ENCODE measurements at places on chromosomes 7 and 10.

DNA sequence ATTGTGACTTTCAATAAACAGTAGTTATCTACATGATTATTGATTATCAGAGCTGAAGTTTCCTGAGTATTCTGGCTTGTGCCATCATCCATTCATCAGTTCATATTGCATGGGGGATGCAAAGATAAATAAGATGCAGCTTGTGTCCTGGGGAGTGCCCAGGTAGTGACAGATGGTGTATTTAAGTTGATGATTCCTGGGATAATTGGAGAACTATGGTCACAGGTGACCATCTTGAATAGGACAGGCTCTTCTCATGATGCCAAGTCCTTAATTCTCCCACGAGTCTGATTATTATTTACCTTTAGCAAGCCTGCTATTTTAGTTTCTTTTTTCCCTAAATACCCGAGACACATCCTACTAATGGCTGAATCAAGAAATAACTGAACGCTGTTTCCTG lies 64.9 kb downstream of the PLPP4 start:
- no peak for DNase-seq

DNA sequence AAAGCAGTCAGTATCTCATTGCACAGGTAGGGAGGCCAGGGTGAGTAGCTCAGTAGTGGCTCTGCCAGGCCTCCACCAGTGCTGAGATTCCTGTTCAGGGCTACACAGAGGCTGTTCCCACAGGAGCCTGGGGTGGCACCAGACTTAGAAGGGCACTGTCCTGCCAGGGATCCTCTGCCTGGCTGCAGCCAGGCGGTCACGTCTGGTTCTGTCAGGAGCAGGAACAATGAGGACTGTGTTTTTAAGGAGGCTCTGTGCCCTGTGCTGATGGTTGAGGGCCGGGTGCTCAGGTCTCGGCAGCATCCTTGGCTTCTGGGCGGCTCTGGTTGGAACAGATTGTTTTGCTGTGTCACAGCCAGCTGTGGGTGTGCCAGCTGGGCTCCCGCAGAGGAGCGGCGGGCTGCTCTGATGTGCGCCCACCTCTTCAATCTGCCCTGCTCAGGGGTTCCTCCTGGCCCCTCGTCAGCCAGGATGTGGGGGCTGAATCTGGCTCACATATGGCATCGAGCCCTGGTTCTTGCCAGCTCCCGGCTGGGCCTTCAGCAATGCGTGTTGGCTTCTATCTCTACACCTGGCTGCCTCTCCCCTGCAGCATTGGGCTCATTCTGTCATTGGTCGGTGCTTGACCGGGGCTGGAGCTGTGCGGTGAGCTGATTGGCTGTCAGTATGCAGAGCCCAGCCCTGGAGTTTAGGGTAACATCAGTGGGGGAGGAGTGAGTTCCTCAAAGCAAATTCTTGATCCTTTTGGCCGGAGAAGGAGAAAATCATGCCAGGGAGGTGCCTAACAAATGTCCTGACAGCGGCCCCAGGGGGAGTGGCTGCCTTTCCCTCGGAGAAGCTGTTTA lies 41.2 kb downstream of the TACR2 start:
- peak; percentile 93 for DNase-seq

DNA sequence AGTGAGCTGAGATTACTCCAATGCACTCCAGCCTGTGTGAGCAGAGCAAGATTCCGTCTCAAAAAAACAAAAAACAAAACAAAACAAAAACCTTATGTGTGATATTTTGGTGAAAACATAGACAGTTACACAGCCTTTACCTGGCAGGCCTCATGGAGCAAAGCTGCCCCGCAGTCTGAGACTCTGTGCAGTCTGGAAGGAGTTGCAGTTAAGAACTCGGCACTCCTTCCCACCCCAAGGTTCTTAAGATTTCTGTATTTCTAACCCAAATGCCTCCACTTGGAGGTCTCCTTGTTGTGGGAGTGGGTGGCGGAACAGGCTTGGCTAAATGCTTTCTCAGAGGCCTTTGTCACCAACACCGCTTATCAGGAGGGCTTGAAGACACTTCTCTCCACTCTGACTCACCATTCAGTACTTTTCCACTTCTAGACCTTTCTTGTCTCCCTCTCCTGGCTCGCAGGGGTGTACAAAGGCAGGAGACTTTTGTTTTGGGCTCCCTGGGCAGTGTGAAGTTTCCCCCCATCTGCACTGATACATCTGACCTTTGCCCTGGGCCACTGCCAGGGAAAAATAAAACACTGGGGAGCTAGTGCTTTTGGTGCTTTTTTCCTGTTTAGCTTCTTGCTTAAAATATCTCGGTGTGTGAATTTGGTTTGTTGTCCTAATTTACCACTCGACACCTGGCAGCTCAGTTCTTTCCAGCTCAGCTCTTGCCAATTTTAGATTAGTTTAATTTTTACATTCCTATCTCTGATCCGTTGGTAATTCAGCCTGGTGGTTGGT lies 51.3 kb upstream of the MAGI2 start:
- peak; percentile 85 for DNase-seq

DNA sequence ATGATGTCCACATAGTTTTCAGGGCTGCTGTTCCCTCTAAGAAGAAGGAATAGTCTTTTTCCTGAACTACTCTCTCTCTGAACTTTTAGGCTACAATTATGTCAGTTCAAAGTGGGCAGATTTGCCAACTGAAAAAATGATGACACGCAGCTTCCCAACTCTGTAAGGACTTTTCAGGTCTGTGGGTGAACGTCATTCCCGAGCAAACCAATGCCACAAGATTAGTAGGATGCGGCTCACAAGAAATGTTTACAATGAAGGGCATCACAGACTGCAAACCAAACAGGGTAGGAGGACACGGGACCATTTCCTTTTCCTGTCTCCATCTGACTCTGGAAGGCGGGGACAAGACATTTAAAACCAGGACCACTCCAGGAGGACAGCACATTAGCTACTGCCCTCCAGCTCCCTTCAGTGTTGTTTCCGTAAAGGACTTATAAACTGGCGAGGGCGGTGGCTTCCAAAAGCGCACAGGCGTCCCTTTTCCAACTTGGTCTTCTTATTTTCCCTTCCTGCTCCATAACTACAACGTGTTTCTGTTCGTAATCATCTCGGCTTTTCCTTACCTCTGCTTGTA lies 539 bp upstream of the MKLN1 start:
- DNase-seq, result no peak

DNA sequence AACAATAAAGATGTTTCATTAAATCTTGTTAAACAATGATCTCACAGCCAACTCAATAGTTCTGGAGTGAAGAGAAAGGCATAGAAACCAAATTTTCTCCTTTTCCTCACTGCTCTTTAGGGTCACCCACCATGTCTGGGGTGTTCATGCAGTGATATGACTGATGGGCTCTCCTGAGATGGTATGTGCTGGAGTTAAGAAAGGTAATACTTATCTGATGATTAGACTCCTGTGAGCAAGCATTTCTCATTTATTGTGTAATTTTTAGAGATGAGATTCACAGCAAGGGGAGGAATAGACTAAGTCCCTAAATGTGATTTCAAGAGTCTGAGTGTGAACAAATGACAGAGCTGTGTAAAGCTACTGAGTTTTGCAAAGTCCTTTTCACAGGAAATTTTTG lies 1361.3 kb upstream of the CELF2 start:
- no peak for DNase-seq

- no peak for DNase-seq
Observed at GRCh38 chr10:34323192-34323591, 491.9 kb downstream of the PARD3 start.

DNA sequence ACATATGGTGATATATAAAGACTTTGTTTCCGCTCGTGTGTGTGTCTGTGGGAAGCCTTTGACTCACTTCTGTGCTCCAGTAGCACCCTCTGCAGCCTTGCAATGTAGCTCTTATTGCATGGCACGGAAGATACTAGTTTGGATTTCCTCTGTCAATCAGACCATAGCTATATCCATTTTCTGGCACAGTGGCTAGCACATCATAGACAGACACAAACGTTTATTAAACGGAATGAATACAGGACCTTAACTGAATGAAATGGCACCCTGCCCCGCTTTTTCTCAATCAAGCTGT lies 124.0 kb upstream of the PTPN20 start:
- peak; percentile 16 for DNase-seq

- DNase-seq, result no peak
Observed at GRCh38 chr10:83917537-83918506, 221.5 kb upstream of the GHITM start.

- no peak for DNase-seq
Observed at GRCh38 chr10:68333440-68334431, 1.0 kb upstream of the PBLD start.

GRCh38 chr7:50505553-50506210 lies 55.5 kb upstream of the FIGNL1 start:
- no peak for DNase-seq

DNA sequence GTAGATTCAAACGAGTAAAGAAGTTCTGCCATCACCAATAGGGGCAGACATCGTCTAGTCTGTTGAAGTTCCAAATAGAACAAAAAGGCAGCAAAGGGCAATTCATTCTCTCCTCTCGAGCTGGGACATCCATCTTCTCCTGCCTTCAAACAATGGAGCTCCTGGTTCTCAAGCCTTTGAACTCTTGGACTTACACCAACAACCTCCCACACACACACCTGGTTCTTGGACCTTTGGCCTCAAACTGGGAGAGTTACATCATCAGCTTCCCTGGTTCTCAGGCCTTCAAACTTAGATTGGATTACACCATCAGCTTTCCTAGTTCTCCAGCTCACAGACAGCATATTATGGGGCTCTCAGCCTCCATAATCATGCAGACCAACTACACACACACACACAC lies 9.8 kb upstream of the GIMAP5 start:
- no peak for DNase-seq

DNA sequence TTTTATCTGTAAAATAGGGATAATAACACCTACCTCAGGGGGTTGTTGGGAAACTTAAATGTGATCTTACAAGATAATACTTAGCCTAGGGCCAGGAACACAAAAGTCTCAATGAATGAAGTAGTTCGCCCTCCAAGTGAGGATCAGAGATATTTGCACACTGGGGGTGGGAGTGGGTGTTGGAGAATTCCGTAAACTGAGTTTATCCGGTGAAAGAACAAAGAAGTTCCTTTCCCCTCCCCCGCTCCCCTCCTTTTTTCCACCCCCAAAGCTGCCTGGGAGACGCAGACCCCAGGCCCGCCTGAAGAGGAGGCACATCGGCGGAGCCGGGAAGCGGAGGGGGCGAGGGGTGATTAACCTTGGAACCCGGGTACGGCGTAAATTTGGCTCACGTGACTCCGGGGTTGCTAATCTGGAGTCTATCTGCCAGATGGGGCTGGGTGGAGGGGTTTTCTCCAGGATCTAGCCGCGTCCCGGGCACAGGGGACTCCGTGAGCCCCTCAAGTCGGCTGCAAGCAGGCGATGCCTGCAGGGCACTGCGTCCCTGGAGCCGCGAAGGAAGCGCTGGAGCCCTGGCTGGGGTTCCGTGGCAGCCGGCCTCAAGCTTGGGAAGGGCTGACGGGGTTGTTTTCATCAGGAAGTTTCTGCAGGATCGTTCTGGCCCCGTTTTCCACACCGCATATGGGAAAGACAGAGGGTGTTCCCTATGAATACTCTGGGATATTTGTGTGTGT lies 1.4 kb upstream of the PODXL start:
- no peak for DNase-seq

DNA sequence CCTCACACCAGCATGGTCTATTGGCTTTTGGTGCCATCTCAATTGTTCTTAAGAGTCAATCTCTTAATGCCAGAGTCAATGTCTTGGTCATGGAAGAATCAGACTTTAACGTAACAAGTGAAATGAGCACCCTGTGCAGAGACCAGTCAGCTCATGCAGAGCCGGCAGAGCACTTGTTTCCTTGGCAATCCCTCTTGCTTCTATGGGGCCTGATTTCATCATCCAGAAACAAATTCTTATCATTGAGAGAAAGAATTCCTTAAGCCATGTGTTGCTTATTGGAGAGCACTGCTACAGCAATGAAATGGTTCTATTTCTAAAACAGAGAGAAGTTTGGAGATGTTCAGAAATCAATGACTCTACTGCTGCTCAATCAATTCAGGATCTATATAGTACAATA lies 212.8 kb downstream of the IPMK start:
- no peak for DNase-seq

DNA sequence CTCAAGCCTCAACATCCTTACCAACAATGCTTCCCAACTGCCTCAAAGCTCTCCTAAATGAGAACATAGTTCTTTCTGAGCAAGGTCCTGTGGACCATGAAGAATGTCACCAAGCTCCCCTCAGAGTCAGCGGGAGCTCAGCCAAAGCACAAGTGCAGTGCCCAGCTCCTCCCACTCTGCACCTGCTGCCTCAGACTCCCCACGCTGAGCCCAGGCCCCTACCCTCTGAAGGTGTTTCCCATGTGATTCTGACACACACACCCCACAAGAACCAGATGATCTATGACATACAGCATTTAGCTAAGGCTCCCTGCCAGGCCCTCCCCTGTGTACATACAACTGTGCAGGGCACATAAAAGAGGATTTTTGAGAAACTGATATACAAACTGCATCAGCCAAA lies 19.2 kb downstream of the ERCC6 start:
- no peak for DNase-seq

GRCh38 chr10:29555746-29556481 lies 78.9 kb downstream of the SVIL start:
- DNase-seq, result no peak

- no peak for DNase-seq
Observed at GRCh38 chr7:29319719-29320521, 125.3 kb downstream of the CHN2 start.

- DNase-seq, result peak; percentile 30
Observed at GRCh38 chr10:63268798-63269503, 135.8 kb downstream of the NRBF2 start.

GRCh38 chr7:9889554-9889953 lies 1084.1 kb upstream of the PHF14 start:
- no peak for DNase-seq

DNA sequence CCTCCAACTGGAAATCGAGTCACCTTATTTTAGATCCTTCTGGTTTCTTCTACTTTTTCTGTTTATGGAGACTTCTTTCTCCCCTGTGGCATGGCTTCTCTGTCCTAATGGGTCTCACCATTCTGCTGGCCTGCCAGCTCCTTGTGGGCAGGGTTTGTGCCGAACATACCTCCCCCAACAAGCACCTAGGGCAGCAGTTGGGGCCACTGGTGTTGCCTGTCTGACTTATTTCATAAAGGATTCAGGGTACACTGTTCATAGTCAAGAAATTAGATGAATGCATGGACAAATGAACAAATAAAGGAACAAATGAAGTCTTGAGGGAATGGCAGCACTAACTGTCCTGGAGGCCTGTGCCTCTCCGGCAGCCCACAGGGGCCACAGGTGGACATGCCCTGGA lies 55.6 kb upstream of the DOCK1 start:
- DNase-seq, result no peak

GRCh38 chr10:86099542-86100334 lies 266.9 kb downstream of the GRID1 start:
- no peak for DNase-seq

DNA sequence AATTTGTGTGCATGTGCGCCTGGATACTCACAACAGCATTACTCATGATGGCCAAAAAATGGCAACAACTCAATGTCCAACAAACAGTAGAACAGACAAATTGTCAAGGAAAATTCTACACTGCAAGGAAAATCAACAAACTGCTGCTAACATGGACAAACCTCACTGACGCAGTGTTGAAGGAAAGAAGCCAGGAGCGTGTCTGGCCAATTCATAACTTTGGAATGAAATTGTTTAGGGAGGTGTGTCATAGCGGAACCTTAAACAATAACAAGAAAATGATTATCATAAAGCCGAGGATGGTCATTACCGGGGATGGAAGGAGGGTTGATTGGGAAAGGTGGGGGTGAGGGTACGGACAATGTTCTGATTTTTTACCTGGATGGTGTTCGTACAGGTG lies 29.1 kb downstream of the ALOX5 start:
- no peak for DNase-seq

All from cerebellar nuclear complex (tissue), 1 donor.